ENCODE measurements at places on chromosomes 6 and 20.

DNA sequence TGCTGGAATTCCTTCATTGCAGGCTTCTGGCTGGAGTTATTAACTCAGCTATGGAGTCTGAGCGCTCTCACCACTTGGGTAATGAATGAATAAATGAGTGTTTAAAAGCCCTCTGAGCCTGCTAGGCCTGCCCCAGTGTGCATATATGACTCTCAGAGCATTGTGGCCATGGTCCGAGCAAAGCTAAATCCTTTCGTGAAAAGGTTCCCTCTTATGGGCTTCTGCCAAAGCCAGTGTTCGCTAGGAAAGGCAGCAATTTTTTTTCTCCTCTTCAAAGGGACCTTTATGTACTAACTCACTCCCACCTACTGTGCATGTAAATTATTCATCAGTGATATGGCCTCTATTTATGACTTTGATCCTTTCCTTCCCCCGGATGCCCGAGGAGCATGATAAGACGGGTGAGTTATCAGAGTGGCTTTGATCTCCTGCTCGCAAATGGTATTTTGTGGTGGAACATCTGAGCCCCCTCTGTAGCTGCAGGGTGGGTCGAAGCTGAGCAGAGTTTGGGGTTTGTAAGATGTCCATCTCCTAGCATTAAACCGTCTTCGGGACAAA is 88.6 kb downstream of the LINC00237 start:
- no peaks in the 10 kb centered on the region for H3K36me3 ChIP-seq
- no peaks in the 10 kb centered on the region for H3K4me1 ChIP-seq
- no peak overlapping the region for H3K4me3 ChIP-seq
- H3K27me3 ChIP-seq: peaks cover 32% of the 10 kb centered on the region

GRCh38 chr6:8642131-8642530 is 206.8 kb upstream of the SLC35B3 start:
- H3K36me3 ChIP-seq: no peaks in the 10 kb centered on the region
- no peak for DNase-seq
- no peaks in the 10 kb centered on the region for H3K27me3 ChIP-seq

- peaks cover 3% of the 10 kb centered on the region for H3K4me1 ChIP-seq
- H3K27me3 ChIP-seq: no peaks in the 10 kb centered on the region
- no peak overlapping the region for H3K4me3 ChIP-seq
These were observed 318.9 kb downstream of the CLIC5 start for GRCh38 chr6:45696738-45697137.

DNA sequence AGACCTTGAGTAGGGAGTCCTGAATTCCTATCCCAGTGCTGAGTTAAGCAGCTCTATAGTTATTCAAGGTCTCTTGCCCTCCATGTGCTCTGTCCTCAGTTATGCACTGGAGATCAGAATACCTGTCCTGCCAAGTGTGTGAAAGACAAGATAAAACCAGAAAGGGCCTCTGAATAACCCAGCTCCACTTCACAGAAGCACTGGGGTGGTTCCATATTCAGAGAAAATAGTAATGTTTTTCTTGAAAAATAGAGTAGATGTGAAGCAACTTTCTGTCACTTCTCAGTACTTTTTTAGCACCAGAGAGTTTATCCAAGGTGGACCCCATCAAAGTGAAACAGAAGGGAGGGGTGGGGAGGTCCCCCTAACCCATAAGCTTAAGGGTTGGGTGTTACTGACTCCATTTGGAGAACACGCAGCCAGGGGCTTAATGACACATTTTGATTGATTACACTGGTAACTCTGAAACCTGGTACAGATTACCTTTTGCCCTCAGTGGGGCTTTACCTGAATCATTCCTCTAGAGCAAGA is 509.8 kb upstream of the JARID2 start:
- no peaks in the 10 kb centered on the region for H3K27me3 ChIP-seq
- peak overlapping the region; percentile 57 for H3K4me3 ChIP-seq
- DNase-seq: peak; percentile 76
- peaks cover 24% of the 10 kb centered on the region for H3K36me3 ChIP-seq

DNA sequence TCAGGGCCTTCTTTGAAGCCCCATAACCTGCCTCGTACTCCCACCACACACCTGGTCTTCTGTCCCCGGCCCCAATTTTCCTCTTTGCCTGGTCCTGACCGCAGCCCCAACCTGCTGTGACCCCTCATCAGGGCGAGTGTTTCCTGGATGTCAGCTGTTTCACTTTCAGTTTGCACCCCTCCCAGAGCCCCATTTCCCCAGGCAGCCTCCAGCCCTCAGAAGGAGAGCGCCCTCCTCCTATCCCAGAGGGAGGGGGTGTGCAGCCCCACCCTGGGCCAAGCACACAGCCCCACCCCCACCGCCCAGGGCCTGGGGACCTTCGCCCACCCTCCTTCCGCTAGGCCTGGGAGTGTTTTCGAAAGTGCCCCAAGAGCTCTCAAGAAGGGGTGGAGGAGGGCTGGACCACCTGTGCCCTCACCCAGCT is 1.5 kb downstream of the BAK1 start:
- DNase-seq: peak; percentile 70
- H3K36me3 ChIP-seq: peaks cover 45% of the 10 kb centered on the region
- peak overlapping the region; percentile 98 for H3K27ac ChIP-seq
- no peaks in the 10 kb centered on the region for H3K27me3 ChIP-seq

DNA sequence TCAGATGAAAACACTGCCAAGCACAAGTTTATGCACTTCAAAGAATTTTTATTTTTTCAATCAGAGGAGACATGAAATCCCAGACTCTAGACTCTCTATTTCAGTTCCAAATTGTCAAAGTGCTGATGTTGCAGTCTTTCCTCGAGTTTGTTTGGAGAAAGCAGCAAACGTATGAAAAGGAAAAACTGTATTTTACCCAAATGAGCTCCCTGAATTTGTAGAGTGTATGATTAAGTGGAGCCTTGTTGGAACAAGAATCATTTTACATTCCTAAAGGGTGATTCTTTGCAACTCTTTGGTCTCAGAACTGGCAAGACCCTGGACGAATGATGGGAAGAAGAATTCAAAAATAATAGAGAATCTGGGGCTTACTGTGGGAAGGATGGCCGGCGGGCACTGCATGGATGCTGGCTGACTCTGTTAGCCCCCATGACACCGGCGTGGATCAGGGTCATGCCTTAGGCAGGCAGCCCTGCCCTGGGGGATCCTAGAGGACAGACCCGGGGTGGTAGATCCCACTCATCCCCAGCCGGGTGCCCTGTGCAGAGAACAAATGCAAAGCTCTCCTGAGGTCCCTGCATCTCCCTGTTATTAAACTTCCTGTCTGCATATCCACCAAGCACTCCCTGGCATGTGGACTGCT is 207.4 kb downstream of the FNDC1 start:
- no peaks in the 10 kb centered on the region for H3K4me1 ChIP-seq
- peaks cover 3% of the 10 kb centered on the region for H3K27me3 ChIP-seq
- no peak overlapping the region for H3K4me3 ChIP-seq

DNA sequence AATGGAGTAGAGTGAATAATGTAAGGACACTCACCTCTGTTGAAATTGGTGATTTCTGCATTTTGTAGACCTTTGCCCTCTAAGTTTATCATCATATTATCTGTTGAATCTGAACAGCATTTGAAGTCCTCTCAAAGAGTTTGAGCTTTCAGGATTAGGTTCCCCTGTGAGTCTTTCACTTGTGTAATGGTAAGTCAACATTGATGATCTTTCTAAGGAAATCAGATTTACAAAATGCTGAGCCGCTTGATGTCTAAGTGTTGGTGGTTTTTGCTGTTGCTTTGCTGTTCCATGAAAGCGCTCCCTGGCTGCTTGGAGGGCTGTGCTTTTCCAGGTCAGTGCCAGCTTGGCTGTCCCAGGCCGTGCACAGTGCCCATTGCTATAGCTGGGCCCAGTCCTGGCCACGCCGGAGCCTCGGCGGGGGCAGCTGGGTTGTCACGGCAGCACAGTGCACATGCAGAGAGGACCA is 33.8 kb upstream of the KIF25 start:
- H3K4me1 ChIP-seq: peaks cover under 1% of the 10 kb centered on the region
- H3K27me3 ChIP-seq: no peaks in the 10 kb centered on the region
- no peak for DNase-seq
- H3K36me3 ChIP-seq: peaks cover 8% of the 10 kb centered on the region
- no peak overlapping the region for H3K27ac ChIP-seq

DNA sequence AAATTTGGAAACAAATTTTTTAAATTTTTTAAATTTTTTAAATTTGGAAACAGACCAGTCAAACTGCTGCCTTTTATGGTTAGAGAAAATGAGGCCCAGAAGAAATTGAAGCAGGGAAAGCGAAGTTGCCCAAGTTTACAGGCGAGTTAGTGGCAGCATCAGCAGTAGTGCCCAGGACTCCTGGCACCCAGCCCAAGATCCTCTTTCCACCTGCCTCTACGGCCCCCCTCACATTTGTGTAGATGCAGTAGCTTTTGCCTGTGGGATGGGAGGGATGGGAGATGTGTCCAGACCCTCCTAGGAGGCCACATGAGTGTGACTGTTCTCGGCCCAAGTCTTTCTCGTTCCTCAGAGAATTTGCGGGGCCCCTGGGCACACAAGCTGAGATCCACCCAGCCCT is 49.8 kb downstream of the HNF4A start:
- no peak for DNase-seq
- no peaks in the 10 kb centered on the region for H3K4me1 ChIP-seq
- H3K36me3 ChIP-seq: no peaks in the 10 kb centered on the region

DNA sequence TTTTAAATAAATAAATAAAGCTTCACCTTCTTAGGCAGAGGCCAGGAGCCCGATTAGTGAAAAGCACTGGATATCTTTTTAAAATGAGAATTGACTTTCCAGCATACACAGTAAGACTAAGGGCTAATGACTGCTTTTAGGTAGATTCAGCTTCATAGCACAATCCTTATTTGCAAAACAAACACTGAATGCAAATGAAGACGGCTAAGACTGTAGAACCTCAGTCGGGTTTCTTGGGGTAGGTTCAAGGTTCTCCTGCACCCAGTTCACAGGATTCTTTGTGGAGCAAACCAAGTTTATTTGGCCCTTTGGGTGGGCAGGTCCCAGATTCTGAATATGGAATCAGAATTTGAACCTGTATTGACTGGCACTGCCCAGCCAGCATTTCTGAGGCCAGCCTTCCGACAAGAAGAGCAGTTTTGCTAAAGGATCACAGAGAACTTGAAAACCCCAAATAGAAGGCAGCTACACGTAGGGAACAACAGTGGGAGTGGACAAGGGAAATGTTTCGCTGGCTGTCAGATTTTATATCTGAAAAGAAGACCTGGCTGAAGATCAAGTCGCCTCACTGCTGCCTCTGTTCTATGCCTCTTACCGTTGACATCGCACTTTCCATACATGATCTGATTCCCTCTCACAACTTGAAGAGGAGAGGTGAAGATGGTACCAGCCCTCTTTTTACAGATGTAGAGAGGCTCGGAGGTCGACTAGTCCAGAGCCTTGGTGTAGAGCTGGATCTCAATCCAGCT is 8.2 kb downstream of the TRERF1 start:
- H3K27ac ChIP-seq: peak overlapping the region; percentile 73
- peak overlapping the region; percentile 66 for H3K4me3 ChIP-seq
- DNase-seq: no peak
- H3K36me3 ChIP-seq: peaks cover 16% of the 10 kb centered on the region

DNA sequence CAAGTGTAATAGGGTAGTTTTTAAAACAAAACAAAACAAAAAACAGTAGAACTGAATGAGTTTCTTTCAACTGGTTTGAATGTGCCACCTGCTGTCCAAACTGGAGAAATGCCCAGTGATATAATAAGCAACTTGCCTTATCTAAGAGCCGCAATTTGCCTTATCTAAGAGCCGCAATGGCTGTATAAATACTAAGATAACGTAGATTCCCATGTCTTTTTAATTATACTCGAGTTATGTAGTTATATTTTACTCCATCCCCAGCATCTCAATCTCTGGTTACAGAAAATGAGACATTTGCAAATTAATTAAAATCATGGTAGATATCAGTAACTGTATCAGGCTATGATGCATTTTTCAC is 67.2 kb downstream of the RPP40 start:
- peaks cover 14% of the 10 kb centered on the region for H3K36me3 ChIP-seq
- H3K4me3 ChIP-seq: no peak overlapping the region
- H3K27ac ChIP-seq: no peak overlapping the region
- H3K4me1 ChIP-seq: peaks cover 50% of the 10 kb centered on the region

GRCh38 chr6:143505111-143505510 is 6.4 kb downstream of the FUCA2 start:
- H3K4me1 ChIP-seq: peaks cover 16% of the 10 kb centered on the region
- no peaks in the 10 kb centered on the region for H3K27me3 ChIP-seq
- H3K27ac ChIP-seq: peak overlapping the region; percentile 64
- no peak overlapping the region for H3K4me3 ChIP-seq
- H3K36me3 ChIP-seq: no peaks in the 10 kb centered on the region

GRCh38 chr6:116158641-116159040 is 32.7 kb upstream of the COL10A1 start:
- peaks cover 28% of the 10 kb centered on the region for H3K36me3 ChIP-seq
- no peak overlapping the region for H3K27ac ChIP-seq
- H3K27me3 ChIP-seq: no peaks in the 10 kb centered on the region
- no peak overlapping the region for H3K4me3 ChIP-seq

DNA sequence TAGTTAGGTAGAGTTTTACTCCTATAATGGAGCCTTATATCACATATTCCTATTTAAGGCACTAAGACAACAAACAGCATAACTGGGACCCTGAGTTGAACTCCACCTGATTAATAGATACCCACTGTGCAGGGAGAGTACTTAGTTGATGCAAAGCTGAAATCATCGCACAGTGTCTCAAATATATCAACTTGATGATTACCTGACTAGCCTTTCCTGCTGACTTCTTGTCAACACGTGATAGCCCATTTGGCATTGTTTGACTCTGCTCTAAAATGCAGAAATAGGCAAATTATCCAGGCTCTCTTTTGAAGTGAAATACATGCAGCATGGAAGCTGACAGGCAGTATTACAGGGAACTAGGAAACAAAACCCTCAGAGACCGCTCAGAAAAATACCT is 154.6 kb upstream of the HDAC2 start:
- no peak overlapping the region for H3K27ac ChIP-seq
- DNase-seq: no peak
- H3K4me3 ChIP-seq: no peak overlapping the region
- peaks cover 5% of the 10 kb centered on the region for H3K27me3 ChIP-seq

DNA sequence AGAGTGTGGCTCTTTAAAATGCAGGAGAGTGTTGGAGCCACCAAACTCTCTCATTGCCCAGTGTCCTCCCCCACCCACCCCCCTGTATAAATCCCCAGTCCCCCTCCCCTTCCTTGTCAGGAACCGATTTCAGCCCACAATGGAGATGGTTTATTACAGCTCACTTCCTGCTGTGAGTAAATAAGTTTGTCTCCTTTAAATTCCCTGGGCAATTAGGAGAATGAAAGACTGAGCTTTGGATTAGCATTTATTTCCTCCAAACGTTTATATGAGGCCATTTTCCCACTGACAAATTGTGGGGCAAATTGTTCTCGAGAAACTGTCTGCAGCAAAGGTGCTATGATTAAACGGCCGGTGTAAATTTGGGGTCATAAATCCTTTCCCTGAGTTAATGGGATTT is 128.8 kb downstream of the DHX35 start:
- no peaks in the 10 kb centered on the region for H3K4me1 ChIP-seq
- H3K27ac ChIP-seq: no peak overlapping the region
- H3K27me3 ChIP-seq: peaks cover 3% of the 10 kb centered on the region
- no peak overlapping the region for H3K4me3 ChIP-seq

All from activated CD4-positive, alpha-beta memory T cell treated with anti-CD3 and anti-CD28 coated beads for 36 hours (primary cell).